ENCODE measurements at places on chromosomes 11 and 22. TPM values are rescaled to one million over a fixed set of nuclear protein-coding genes. Genes with fewer than 3 reads are reported as not detected.

Gene FERMT3
- 5.1 TPM for total RNA-seq

Gene OR6T1
- total RNA-seq = not detected

Gene P2RY2
- total RNA-seq = 5.1 TPM

Gene BCO2
- 33.3 TPM for total RNA-seq

Gene OR4A16
- not detected for total RNA-seq

Gene CXCR5
- total RNA-seq = not detected

Gene TRIM48
- not detected for total RNA-seq

DNA sequence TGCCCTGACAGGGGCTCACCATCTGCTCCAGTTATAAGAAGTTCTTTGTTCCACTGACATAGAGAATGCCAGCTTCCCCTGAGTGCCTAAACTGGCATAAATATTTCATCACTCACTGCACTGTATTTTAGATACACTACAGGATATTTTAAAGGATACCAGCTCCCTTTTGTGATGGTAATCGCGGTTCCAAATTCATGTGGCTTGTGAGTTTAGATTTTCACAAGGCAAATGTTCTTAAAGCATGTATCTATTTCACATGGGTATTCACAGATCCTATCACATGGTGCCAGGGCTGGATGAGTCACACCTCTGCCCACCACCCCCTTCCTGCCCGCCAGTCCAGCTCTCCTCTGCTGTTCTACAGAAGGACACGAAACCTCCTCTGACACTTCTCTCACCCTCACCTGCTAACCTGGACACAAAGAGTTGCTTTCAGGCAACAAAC lies 105.5 kb downstream of the KCNC1 start:
- DNase-seq = no peak

Gene CCDC116
- not detected for total RNA-seq

DNA sequence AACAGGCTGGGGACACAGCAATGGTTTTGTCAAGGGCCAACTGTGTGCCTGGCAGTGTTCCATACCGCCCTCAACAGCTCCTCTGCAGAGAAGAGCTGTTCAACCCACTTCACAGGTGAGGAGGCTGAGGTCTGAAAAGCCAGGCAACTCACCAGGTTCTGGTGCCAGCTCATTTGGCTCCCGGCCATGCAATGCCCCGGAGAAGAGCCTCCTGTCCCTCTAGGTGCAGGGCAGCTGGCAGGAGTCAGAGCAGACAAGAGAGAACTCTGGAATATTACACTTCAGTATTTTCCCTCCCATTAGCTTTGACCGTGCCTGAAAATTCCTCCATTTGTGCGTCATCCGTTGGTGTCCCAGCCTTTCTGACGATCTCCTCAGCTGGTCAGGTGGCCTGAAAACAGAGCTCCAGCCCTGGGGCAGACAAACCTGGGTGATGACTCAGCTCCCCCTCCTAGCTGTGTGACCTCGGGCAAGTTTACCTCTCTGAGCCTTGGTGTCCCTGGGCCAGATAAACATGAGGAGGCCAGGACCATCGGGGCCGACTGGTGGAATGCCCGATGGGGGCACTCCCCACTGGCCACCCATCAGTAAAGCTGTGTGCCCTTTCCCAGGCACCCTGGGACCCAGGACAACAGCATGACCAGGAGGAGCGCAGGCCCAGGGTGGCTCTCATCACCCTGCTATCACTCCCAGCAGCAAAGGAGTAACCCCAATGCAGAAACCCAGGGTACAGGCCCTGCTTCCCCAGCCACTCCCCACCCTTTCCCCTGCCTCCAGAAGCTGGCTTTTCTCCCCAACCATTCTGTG lies 9.6 kb upstream of the C1QTNF6 start:
- DNase-seq = peak; percentile 84

- no peak for DNase-seq
Observed at GRCh38 chr11:111429066-111429506, 50.0 kb upstream of the POU2AF1 start.

GRCh38 chr11:78244080-78244479 lies 55.4 kb downstream of the USP35 start:
- DNase-seq = no peak

DNA sequence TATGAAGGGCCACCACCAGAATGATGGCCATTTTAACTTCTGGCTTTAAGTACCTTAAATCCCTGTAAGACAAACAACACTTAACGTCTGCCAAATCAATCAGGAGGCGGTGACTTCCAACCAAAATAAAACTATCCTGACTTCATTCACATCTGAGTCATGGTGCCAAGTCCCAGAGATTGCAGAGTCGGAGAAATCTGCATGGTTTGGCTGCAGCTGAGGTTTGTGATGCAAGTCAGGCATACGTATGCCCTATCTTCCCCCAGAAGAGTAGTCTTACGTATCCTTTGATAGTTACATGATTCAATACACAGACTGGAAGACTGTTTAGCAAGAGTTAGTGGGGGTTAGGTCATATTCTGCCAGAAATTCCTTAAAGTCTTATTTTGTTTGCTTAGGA lies 1.7 kb upstream of the GAB2 start:
- DNase-seq = peak; percentile 40

DNA sequence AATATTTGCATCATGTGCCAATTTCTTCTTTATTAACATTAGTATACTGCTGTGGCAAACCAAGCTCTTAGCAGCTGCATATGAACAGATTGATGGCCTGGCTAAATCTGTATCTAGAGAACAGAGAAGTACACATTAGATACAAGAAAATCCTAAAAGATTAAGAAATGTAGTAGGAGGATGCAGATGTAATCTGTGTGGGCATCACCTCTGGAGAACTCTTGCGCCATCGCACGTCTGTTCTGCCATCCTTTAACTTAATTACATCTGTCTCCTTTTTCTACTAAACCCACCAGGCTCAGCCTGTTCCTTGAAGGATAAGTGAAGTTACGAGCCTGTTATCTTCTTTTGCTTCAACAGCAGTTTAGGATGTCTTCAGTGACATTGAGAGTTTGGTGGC lies 196.4 kb upstream of the PITPNB start:
- no peak for DNase-seq

Gene GNAZ
- 0.15 TPM for total RNA-seq

- no peak for DNase-seq
Observed at GRCh38 chr11:121446752-121447156, 5.4 kb upstream of the SORL1 start.

- DNase-seq = no peak
Observed at GRCh38 chr11:111882202-111882601, 2.9 kb downstream of the CFAP68 start.

Gene SMIM38
- total RNA-seq = not detected

Gene PDGFD
- total RNA-seq = 0.84 TPM

GRCh38 chr11:63537293-63538101 lies 889 bp downstream of the PLAAT4 start:
- DNase-seq = peak; percentile 69

DNA sequence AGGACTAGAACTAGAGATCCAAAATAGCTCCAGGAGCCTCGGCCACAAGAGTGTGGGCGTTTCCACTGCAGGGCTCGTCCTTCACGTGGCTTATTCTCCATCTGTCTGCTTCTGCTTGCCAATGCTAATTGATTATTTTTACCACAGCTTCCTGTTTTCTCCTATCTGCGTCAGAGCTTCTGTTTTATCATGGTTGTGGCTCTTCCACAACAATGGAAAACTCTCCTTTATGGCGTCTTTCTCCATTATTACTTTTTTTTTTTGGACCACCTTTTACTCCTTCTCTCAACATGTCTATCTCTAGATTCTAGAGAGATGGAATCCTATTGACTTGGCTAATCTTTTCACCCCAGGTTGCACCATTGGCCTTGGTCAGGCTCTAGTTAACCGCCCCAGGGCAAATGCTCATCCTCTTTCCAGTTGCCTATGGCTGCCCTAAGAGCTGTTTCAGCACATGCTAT lies 25.9 kb downstream of the CAT start:
- peak; percentile 46 for DNase-seq

Gene LRRC4C
- total RNA-seq = 0.32 TPM

GRCh38 chr22:20948450-20948849 lies 18.6 kb upstream of the AIFM3 start:
- DNase-seq = no peak

DNA sequence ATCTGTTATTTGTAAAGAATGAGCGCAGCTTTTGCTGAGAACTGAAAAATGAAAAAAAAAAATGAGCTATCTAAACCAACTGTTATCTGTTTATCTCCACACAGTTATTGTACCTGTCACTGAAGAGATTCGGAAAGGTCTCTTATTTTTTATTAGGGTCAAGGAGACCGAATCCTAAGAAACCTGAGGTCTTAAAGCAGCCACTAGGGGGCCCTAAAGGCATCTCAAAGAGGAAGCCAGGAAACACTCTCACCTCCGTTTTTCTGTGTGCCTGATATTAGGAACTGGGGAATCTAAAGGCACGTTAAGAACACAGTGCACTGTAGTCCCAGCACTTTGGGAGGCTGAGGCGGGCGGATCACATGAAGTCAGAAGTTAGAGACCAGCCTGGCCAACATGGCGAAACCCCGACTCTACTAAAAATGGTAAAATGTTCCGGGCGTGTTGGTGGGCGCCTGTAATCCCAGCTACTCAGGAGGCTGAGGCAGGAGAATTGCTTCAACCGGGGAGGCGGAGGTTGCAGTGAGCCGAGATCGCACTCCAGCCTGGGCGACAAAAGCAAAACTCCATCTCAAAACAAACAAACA lies 3.5 kb upstream of the LARGE1 start:
- peak; percentile 22 for DNase-seq

Gene BID
- total RNA-seq = 41.7 TPM

Gene MAPK12
- 3.7 TPM for total RNA-seq

Gene YPEL4
- total RNA-seq = not detected

DNA sequence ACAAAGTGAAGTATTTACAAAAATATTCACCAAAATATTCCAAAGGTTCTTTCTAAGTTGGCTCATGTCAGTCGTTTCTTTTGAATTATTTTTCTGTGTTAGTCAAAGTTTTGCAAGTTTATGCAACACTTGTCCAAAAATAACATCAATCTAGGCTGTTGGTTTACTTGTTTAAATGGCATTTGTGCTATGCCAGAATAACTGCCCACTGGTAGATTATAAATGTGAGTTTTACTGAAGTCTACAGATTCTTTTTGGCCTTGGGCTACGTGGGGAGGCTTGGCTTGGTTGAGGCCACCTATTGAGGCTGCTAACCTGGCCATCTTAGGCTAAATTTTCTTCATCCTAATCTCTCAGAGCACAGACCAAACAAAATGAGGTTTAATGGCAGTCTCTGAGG lies 1091.9 kb upstream of the RAG2 start:
- no peak for DNase-seq

DNA sequence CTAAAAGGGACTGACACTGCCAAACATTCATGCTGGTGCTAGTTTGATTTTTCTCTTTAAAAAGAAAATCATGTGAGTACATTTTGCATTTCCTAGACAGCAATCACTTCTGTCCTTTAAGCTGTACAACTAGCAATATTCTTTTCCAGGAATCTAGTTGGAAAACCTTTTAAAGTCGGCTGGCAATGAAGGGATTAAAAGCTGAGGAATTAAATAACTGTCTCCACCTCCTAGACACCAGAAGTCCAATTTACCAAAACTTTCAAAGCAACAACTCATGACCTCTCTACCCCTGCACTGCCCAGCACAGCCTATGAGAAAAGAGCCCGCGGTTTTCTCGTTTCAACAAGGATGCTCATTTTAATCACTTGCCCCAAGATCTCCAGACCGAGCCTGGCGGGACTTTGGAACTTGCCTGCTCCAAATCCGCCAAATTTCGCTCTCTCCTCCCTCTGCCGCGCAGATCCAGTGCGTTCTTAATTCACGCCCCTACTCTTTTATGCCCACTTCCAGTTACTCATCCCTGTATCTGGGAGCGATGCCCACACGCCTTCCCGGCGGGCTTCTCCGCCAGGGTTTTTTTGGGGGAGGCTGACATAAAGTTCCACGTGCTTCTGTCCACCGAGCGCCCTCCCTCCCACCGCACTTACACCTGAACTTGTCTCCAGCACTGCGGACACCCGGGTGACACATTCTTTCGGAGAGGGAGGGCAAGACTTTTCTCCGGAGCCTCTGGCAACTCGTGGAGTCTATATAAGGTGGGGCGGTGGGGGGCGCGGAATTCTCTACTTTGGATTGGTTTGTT lies 2.5 kb downstream of the MPPED2 start:
- peak; percentile 43 for DNase-seq

GRCh38 chr11:123253911-123254310 lies 58.9 kb upstream of the CLMP start:
- no peak for DNase-seq

- DNase-seq = no peak
Observed at GRCh38 chr11:129281471-129282415, 89.6 kb upstream of the ARHGAP32 start.

DNA sequence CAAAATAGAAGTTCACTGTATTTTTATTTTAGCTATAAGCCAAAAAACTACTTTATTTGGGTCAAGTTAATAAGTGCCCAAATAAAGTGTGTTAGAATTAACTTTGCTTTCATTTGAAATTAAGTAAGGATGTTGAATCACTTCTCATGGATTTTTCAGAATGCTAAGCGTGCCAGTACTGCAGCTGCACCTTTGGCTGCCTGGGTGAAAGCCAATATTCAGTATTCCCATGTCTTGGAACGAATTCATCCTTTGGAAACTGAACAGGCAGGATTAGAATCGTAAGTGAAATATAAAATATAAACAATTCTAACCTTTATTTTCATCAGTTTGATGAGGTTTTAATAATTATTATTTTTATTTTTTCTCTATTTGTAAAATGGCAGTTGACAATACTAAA lies 113.6 kb downstream of the DYNC2H1 start:
- no peak for DNase-seq

GRCh38 chr11:64524158-64524527 lies 66.9 kb upstream of the SLC22A12 start:
- DNase-seq = no peak

Gene AQP11
- total RNA-seq = 7.7 TPM

DNA sequence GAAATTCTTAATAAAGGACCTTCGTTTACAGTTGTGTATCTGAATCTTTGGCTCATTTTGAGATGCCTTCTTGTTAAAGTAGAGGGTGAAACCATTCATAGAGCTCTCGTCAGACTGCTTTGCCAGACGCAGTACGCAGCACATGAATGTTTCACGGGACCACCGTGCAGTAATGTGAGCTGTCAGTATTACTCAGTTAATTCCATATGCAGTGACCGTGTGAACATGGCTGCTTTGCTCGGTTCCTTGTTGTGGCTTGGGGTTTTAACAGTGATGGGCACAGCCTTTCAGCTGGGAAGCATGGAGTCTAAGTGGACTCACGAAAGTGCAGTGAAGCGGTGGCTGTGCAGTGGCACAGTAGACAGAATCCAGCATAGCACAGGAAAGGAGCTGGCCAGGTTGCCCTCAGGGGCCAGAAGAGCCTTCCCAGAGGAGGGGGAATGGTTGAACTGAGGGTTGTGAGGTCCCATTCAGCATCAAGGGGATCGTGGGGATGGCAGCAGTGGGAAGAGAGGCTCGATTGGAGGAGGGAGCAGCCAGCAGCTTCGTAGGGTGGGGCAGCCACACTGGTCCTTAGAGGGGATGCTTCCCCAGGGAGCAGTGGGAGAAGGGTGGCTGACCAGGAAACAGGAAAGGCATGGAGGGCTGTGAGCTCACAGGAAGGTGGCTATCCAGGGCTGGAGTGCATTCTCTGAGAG lies 31.4 kb downstream of the PPFIA1 start:
- no peak for DNase-seq

Data from right lobe of liver (tissue), 6 donors.